ENCODE measurements at places on chromosomes 12 and 14.

GRCh38 chr12:55043542-55043941 lies 23.8 kb downstream of the NEUROD4 start:
- no peak for DNase-seq

- no peak for DNase-seq
Measured at GRCh38 chr14:91867316-91867988, at the start of gene TC2N. Gene TC2N (minus strand): TSS chr14:91867536. CDS start chr14:91813769, 53,767 bp downstream.

DNA sequence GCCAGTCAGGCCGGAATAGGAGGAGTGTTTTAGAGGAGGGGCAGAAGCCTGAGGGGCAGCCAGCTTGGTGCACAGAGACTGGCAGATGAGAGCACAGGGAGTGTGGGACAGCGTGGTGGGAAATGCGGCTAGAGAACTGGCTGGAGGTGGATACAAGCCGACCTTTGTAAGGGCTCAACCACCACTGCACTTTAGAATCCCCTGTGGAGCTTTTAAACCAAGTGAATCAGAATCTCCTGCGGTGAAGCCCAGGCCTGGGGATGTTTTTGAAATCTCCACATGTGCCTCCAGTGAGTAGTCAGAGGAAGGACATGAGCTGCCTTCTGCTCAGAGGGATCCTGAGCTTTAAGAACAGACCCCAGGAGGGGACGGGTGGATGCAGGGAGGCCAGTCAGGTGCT lies 10.9 kb upstream of the PCED1B start:
- DNase-seq: no peak

- no peak for DNase-seq
Measured at GRCh38 chr14:21343035-21343794, 40.6 kb downstream of the SUPT16H start.

DNA sequence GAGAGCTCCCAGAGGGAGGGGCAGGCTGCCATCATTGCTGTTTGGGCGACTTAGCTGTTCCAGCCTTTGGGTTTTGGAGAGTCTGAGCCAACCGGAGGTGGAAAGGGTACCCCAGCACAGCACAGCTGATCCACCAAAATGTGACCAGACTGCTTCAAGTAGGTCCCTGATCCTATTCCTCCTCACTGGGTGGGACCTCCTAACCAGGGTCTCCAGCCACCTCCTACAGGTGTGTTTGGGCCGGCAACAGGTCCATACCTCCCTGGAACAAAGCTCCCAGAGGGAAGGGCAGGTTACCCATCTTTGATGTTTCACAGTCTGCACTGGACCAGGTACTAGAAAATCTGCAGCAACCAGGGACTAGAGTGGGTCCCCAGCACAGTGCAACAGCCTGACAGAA lies 53.8 kb downstream of the CAND1 start:
- DNase-seq: no peak

DNA sequence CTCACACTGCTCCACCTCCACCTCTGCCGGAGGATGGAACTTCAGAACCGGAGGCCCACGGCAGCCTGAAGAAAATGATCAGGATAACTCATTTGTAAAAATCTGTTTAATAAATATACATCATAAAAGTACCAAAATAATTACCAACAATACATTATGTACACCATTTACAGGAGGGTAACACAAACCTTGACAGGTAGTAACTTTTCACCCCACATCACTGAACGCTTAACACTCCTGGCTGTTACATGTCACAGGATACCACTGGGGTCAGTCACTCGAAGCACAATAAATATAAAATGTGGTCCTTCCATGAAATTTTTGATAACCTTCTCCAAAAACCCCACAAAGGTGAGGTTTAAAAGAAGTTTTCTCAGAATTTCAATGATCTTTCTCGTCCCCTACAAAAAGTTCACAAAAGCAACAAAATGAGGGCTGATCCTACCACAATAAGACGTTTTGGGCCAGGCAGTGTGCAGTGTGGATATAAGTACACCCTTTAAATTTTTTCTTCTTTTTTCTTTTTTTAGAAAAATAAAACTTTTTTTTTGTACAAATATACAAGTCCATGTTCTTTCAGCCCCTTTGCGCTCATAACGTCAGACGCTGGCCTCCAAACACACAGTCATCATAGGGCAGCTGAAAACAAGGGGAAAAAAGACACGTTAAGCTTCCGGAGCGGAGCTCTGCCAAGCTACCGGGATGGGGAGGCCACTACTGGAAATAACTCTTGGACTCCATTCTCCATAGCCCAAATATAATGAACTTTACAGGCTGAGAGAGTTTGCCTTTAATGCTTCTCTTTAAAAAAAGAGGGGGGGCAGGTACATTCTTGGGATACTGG lies 2.9 kb downstream of the NFKBIA start:
- no peak for DNase-seq

GRCh38 chr12:49279706-49280159 lies 14.9 kb downstream of the TUBA1C start:
- DNase-seq: no peak

GRCh38 chr12:51442324-51442723 lies 17.7 kb downstream of the SLC4A8 start:
- DNase-seq: no peak

GRCh38 chr14:36207500-36207899 lies 31.0 kb upstream of the PTCSC3 start:
- DNase-seq: no peak

GRCh38 chr14:68607081-68607866 lies 185.6 kb downstream of the ZFP36L1 start:
- DNase-seq: no peak

DNA sequence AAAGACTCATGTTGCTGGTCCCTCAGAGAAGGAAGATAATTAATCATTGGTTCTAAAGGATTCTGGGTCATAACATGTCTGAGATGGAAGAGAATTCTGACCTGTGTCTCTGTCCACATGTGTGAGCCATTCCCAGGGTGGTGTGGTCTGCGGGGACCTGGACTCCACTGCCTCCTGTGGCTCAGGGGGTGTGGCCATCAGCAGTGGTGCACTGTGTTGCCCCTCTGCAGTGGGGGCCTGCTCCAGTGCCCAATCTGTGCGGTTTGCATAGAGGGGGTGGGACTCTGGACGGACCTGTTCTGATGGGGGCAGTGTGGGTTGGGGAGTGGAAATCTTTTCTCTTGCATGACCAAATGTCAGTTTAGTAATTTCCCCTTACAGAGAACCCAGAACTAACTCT lies 13.5 kb downstream of the KRT85 start:
- no peak for DNase-seq

GRCh38 chr12:94618995-94619695 lies 31.2 kb downstream of the TMCC3 start:
- DNase-seq: peak; percentile 56

GRCh38 chr14:61388173-61388975 lies 67.0 kb downstream of the PRKCH start:
- DNase-seq: peak; percentile 5

DNA sequence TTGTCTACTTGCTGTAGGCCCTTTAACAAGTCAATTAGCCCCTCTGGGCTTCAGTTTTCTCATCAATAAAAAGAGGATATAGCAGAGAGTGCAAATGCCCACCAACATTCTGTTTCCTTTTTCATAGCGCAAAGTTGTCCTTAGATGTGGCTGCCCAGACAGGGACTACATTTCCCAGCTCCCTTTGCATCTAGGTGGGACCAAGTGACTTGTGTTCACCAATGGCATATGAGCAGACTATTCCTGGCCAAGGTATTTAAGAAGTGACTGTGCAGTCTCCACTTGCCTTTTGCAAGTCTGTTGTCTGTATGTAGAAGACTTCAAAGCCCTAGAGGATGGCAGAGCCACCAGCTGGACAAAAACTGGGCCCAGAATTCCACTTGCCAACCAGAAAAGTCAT lies 59.7 kb downstream of the DAO start:
- peak; percentile 18 for DNase-seq

GRCh38 chr12:52494518-52494917 lies 1.5 kb upstream of the KRT6A start:
- no peak for DNase-seq

DNA sequence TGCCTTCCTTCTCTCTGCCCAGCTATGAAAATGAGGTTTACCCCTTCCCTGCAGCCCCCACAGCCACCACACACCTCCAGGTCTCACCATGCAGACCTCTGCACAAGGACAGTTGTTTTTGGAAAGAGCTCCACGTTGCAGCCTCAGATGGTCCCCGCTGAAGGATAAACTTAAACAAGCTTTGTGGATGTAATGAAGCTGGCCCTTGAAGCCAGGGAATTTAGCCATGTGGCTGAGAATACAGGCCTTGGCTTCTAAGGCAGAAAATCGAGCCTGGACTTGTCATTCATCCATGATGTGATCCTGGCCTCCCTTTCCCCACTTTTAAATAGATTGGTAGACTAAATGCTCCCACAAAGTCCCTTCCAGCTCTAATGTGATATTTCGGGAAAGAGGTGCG lies 79.4 kb downstream of the TBX3 start:
- no peak for DNase-seq

DNA sequence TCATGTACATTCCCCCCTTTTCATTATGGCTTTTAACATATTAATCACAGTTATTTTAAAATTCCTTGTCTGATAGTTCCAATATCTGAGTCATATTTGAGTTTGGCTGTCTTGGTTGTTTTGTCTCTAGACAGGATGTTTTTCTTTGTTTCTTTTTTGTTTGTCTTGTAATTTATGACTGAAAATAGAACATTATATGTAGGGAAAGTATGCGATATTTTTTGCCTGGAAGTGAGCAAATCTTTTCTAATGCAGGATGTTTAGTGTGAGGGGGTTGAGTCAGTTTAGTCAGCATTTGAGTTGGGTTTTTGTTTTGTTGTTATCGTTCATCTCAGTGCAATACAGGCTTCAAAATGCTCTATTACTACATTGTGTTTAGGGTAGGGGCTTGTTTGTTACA lies 239.7 kb downstream of the SNAPC1 start:
- no peak for DNase-seq

DNA sequence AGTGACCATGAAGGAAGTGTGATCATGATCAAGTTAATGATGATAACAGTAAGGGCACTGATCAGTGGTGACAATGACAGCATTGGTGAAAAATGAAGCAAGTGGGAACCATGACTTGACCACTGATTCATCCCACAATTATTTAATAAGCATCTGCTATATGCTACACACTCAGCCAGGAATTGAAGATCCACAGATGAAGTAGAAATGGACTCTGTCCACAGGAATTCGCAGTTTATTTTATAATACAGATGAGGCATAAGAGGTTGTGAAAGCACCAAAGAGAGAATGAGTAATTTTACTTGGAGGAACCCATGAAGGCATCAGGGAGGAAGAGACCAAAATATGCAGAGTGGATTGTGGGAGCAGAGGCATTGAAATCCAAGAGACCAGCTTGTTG lies 33.8 kb upstream of the SMUG1 start:
- DNase-seq: peak; percentile 83

- no peak for DNase-seq
Measured at GRCh38 chr14:69321601-69322330, 61.8 kb downstream of the GALNT16 start.

GRCh38 chr12:90970911-90971310 lies 15.9 kb upstream of the CCER1 start:
- no peak for DNase-seq

DNA sequence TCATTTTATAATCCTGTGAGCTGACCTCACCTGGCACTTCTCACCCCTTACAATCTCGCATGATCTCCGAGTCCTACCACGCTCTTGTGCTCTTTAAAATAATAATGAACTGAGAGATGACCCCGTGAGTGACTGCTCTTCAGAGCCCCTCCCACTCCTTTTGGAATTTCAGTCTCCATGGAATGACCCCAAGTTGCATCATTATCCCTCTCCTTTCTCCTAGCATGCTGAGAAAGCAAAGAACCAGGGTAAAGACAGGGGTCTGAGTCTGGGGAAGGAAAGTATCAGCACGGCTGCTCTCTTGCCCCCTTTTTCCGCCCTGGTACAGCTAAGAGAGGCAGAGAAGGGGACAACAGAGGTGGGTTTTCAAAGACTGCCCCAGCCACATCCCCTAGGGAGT lies 178.3 kb upstream of the PLEKHA5 start:
- no peak for DNase-seq

DNA sequence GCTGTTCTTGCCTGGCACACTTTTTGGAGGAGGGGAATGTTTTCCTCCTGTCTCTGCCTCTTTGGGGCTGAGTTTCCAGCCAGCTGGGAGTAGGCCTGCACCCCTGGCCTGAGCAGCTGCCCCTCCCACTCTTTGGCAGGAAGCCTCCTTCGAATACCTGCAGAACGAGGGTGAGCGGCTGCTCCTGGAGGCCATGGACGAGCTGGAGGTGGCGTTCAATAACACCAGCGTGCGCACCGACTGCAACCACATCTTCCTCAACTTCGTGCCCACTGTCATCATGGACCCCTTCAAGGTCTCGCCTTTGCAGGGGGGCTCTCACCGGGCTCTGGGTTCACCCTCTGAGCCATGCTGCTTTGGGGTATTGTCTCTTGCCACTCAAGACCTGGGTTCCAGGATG lies 69.4 kb downstream of the FOXN4 start:
- no peak for DNase-seq

All from SW 1271 (cell line).